Activated T-cell treated with anti-CD3 and anti-CD28 coated beads for 4 hours (primary cell): ENCODE measurements at places on chromosomes 3 and 15.
A peak's percentile ranks its signal among the peaks of the same experiment; 100 is the strongest.

GRCh38 chr3:100062665-100063064 lies 51.6 kb downstream of the FILIP1L start:
- no peak for DNase-seq

DNA sequence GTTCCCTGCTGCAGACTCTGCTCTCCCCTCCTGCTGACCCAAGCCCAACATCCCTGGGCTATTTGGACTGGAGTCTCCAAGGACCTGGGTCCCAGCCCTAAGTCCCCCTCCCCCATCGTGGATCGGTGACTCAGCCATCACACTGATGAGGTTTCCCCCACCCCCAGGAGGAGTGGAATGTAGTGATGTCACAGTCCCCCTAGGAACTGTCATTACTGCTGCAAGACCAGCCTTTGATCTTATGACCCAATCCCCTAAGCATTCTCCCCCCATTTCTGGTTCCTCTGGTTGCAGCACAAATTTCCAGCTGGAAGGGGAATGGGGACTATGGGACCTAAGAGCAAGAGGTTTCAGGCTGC lies 63.4 kb upstream of the CSPG4 start:
- no peak for DNase-seq

GRCh38 chr3:30598668-30599545 lies 7.5 kb upstream of the TGFBR2 start:
- no peak for DNase-seq

- no peak for DNase-seq
Observed at GRCh38 chr15:91603384-91604080, 250.0 kb upstream of the SLCO3A1 start.

- DNase-seq: no peak
Observed at GRCh38 chr3:141462176-141462859, 24.5 kb upstream of the RASA2 start.

DNA sequence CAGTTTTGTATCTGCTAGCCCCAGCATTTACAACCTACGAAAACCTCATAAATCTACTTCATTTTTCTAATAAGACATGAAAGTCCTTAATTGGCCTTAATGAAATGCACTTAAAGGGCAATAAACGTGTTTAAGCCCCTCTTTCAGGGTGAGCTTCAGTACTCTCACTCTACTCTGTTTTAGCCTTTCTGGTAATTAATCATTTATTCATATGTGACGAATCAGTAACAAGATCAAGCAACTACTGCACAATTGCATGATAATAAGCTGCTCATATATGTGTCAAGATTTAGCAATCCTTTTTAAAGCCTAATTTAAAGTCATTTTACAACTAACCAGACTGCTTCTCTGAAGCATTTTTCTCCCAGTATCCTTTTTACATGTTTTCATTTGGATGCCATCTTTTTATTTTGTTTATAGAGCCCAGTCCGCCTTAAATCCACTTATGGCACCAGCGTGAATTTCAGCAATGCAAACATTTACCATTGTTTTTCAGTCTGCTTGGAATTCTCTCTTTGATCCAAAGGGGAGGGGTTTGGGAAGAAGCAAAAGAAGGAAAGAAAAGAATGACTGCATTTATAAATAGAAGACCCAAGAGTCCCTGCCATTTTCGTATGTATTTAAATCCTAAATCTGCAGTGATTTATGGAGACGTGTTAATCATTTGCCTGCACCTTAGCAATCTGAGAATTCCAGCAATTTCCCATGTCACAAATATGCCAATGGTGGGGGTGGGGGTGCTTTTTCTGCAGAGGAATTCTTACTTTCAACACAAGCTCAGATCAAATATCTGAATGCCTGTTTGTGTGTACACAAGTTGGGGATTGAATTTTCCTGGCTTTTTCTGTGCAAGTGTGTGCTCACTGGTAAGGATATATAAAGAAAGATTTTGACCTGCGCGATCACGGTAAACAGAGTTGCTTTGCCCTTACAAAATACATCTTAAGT lies 230.8 kb upstream of the TBC1D5 start:
- DNase-seq: no peak

GRCh38 chr3:152100491-152101132 lies 168.1 kb upstream of the MBNL1 start:
- DNase-seq: no peak

DNA sequence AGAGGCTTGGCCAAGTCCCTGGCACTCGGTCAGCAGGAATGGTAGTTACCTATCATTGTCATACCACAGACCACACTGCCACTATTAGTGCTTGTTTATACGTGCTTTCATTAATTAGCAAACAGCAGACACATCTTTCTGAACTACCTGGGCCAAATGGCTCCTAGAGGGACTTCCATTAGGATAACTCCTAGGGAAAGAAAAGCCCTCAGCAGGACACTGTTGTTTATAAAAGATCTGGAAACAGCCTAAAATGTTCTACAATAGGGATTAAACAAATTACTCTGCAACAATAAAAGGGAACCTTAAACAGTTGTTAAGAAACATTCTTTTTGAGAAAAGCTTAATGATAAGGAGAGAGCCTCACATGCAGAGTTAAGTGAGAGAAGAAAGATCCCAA lies 38.5 kb downstream of the ARHGEF3 start:
- no peak for DNase-seq

GRCh38 chr3:80142714-80143113 lies 374.9 kb upstream of the ROBO1 start:
- no peak for DNase-seq

- no peak for DNase-seq
Observed at GRCh38 chr3:172820492-172820891, 70.0 kb downstream of the ECT2 start.

- DNase-seq: peak; percentile 12
Observed at GRCh38 chr15:71443538-71443937, 328.3 kb downstream of the THSD4 start.

GRCh38 chr3:173465112-173465511 lies 67.6 kb downstream of the NLGN1 start:
- DNase-seq: no peak

- no peak for DNase-seq
Observed at GRCh38 chr15:67792250-67792942, 32.9 kb upstream of the SKOR1 start.

DNA sequence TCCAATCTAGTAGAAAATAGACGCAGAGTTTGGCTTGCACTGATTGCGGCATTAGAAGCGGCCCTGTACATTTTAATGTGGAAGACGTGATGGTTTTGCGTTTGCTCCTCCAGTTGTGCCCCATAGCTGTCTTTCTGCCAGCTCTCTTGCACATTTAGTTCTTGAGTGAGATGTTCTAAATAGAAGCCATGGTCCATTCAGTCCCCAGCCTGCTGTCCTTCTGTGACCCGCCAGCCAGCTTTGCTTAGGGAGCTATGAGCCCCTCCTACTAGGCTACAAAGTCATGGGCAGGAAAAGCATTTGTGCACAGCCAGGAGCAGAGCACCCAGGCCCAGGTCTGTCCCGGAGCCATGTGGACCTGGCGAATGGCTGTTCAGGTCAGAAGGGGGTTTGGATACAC lies 50.3 kb downstream of the APBA2 start:
- DNase-seq: no peak

DNA sequence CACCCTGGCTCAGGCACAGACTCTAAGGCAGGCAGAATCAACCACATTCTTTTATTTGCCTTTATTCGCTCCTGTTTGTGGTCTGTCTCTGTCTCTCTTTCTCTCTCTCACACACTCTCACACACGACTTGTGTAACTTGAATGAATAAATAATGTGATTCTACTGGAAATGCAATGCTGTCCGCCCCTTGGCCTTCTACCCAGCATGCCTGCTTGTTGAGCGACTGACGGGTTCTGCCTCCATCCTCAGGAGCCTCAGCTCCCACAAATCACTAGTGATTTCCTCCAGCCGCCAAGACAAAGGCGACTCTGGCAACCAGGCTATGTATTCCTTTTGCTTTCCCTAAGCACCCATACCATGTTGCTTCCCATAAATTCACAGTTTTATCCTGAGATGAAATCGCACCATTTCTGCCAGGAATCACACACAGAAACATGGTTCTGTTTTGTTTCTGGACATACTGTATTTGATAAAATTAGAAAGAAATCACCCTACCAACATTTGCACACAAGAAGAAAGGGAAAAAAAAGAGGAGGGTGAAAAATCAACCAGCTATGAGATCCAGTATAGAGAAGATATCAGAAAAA lies 460.8 kb downstream of the MAGI1 start:
- no peak for DNase-seq

GRCh38 chr15:43872416-43873020 lies 45.7 kb downstream of the WDR76 start:
- DNase-seq: no peak

DNA sequence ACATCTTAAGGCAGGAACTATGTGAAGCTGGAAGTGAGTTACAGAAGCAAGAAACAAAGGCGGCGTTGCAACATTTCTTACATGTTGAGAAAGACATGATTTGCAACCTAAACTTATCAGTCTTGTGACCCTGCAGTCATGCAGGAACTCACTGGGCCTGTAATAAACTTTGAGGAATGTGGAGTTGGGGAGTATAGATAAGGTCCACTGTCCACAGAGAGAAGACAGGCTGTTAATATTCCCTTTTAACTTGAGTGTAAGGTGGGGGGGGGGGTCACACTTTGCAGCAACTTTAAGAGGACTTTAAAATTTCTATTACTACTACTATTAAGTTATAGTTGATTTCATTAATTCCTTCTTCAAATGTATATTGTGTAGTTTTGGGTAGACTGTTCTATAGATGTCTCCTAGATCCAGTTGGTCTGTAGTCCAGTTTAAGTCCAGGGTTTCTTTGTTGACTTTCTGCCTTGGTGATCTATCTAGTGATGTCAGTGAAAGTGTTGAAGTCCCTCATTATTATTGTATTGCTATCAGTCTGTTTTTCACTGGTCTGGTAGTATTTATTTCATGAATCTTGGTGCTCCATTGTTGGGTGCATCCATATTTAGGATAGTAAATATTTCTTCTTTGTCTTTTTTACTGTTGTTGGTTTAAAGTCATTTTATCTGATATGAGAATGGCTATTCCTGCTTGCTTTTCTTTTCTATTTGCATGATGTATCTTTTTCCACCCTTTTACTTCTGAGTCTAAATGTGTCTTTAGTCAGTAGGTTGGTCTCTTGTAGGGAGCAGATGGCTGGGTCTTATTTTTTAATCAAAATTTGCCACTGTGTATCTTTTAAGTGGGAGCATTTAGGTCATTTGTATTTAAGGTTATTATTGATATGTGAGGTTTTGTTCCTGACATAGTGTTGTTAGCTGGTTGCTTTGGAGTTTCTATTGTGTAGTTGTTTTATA lies 15.6 kb upstream of the FAM98B start:
- no peak for DNase-seq

- no peak for DNase-seq
Observed at GRCh38 chr3:193655831-193656433, 62.9 kb downstream of the OPA1 start.

- DNase-seq: no peak
Observed at GRCh38 chr15:82934100-82934880, 18.2 kb downstream of the HOMER2 start.
